ENCODE measurements at places on chromosomes 12 and 14.

GRCh38 chr14:93076755-93077154 is 39.0 kb downstream of the ITPK1 start:
- DNase-seq = no peak

DNA sequence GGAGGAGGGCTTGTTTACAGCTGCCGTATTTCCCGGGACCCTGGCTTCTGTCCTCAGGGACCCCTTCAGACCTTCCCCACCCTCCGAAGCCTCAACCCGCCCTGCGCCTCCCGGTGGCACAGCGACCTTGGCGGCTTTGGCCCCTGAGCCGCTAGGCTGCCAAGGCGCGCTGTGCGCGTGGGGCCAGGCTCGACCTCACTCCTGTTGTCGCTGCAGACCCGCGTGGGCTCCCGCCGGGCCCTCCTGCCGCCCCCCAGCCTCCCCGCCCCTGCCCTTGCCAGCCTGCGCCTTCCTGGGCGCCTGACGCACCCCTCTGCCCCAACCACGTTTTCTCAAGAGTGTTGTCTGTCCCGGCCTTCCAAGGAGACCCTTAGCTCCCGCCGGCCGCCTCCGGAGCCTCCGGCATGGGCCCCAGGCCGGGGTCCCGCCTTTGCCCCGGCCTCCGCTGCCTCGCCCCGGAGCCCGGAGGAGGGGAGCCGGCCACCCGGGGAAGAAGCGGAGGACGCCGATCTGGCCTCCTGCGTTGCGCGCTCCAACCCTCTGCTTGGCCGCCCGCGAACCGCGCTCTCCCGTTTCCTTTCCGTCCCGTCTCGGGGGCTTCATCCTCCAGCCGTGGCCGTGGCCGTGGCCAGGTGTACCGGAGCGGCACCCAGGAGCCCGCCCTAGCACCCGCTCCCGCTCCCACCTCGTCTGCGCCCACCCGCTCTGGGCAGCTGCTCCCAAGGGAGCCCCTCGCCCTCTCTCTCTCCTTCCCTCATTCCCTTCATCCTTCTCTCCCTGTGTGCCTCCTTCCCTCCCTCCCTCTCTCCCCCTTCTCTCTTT is 19.9 kb downstream of the PPP2R5C start:
- DNase-seq = no peak

- no peak for DNase-seq
Observed at GRCh38 chr12:113214895-113215400, 6.3 kb upstream of the TPCN1 start.

- DNase-seq = no peak
Observed at GRCh38 chr12:54232790-54233189, 44.0 kb upstream of the SMUG1 start.

DNA sequence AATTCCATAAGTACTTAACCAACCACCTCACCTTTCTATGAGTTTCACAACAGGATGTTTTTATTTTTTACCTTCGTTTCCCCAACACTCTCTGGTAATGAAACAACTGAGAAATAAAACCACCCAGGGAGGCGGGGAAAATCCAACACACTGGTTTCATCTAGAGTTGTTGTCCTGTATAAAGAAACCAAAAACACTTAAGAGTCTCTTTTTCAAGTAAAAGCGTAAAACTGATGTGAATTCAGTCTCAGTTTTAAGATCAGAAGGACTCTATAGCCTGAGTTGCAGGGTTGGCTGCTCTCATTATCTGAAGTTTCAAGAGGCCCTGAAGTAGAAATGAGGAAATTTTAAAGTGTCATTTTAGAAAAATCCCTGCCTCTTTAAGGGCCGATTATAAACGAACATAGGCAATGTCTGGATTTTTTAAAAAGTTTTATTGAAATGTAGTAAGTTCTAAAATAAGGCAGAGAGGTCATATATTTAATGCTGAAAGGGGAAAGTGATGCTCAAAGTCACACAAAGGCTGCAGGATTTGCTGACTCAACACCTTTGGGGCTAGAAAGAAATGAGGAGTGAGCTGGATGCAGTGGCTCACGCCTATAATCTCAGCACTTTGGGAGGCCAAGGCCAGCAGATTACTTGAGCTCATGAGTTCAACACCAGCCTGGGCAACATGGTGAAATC is 27.2 kb downstream of the HIGD1C start:
- DNase-seq = no peak

DNA sequence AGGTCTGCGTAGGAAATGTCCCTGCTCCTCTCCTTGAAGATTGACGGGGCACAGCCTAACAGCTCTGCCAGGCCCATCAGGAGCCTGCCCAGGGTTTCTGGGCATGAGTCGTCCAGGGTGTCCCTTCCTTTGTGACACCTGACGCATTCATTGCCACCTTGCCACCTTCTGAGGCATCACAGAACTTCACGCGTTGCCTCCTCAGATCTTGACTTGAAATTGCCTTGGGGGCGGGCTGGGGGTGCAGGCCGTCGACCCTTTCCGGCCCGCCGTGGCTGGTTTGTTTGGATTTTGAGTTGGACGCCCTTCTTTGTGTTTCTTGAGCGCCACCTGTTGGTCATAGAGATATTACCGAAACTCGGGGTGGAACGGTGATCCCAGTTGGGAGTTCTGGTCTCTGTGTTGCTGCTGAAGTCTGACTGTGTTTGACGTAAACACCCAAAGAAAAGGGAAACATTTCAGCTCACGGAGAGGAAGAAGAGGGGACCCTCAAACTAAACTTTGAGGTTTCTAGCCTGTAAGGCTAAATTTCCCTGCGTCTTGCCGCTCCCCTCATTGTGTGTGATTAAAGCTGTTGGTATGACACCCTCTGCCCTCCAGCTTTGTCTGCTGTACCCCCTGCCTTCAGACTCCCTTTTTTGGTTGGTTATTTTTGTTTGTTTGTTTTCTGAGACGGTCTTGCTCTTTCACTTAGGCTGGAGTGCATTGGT is 44.6 kb downstream of the MLXIP start:
- peak; percentile 40 for DNase-seq

- no peak for DNase-seq
Observed at GRCh38 chr12:32446316-32447119, 47.2 kb downstream of the FGD4 start.

Data from stimulated activated CD8-positive, alpha-beta memory T cell treated with anti-CD3 and anti-CD28 coated beads, Interleukin-7, amount 100 ng/mL, for 1 hour (primary cell).